ENCODE measurements at places on chromosomes 13 and 19. TPM values are rescaled to one million over a fixed set of nuclear protein-coding genes. Genes with fewer than 3 reads are reported as not detected.

GRCh38 chr19:44356383-44357111, at the start of gene ZNF112:
ZNF112 (minus strand) TSS chr19:44356680; CDS start chr19:44340539, 16,141 bp downstream.
- peak; percentile 95 for DNase-seq

DNA sequence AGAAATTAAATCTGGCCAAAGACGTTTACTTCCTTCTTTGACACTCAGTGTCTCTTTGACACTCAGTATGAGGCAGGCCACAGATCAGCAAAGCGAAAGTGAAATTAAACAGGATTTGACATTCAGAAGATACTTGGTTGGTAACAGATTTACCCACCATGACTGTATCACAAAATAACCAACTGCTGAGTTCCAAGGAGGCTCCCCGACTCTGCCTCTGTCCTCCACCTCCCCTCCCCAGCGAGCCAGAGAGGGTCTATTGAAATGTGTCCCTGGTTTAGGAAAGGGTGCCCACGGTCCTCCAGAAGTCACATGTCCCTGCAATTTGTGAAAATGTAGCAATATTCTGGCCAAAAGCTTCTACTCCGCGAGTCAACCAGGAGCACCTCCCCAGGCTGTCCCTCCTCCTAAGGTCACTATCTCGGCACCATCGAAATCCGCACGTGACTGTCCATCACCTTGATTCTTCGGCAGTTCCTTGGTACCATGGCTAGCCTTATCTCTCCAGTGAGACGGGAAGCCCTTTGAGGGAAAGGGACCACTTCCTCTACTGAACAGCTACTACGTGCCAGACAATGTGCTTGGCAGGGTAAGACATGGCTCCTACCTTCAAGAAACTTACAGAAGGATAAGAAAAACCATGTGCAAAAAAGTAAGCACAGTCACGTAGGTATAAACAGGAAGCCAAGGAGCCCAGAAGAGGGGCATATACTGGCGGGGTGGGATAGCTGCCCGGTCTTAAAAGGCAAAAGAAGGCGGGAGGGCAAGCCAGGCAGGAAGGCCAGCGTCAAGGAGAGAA, 1.5 kb downstream of the N4BP2L1 start:
- DNase-seq = no peak

DNA sequence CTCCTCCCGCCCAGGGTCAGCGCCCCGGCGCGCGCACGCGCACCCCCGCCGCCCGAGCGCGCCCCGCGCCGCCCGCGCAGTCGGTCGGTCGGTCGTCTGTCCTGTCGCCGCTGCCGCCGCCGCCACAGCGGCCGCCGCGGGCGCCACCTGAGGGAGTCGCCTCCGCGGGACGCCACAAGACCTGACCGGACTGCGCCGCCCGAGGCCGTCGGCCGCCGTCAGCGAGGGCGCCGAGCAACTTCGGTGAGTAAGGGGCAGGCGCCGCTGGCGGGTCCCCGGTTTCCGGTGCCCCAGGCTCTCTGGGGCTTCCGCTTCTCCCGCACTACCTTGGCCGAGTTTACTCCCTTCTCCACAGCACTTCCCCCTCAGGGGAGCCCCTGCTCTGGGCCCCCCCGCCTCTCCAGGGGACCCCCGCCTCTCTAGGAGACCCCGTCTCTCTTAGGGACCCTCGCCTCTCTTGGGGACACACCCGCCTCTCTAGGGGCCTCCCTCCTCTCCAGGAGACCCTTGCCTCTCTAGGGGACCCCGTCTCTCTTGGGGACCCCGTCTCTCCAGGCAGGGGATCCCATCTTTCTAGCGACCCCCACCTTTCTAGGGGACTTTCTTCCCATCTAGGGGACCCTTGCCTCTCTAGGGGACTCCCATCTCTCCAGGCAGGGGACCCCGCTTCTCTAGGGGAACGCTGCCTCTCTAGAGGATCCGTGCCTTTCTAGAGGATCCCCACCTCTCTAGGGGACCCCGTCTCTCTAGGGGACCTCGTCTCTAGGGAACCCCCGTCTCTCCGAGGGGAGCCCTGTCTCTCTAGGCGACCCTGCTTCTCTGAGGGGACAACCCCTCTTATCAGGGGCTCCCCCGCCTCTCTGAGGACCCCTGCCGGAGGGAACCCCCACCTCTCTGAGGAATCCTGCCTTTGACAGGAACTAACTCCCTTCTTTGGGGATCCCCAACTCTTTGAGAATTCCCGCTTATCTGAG, 19.3 kb upstream of the GATAD2A start:
- no peak for DNase-seq

Gene ZNF571
- 1.8 TPM for polyA plus RNA-seq

DNA sequence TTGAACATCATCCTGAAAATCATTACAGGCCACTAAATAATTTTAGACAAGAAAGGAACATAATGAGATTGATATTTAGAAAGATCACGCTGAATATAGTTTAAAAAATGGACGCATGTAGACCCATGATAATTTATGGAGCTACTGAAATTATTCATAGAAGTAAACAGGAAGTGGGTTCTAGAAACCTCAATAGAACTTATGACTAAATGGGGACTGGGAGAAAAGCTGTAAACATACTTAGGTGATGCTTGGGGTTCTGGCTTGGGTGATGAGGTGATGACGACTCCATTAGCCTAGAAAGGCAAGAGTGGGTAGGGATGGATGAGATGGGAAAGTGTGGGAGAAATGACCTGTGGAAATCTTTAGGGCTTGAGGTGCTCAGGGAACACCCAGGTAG, 484.0 kb downstream of the MYO16 start:
- DNase-seq = no peak
